ENCODE measurements at places on chromosomes 3 and 15.

- DNase-seq, result peak; percentile 58
Observed at GRCh38 chr15:40894681-40895448, 615 bp downstream of the VPS18 start.

DNA sequence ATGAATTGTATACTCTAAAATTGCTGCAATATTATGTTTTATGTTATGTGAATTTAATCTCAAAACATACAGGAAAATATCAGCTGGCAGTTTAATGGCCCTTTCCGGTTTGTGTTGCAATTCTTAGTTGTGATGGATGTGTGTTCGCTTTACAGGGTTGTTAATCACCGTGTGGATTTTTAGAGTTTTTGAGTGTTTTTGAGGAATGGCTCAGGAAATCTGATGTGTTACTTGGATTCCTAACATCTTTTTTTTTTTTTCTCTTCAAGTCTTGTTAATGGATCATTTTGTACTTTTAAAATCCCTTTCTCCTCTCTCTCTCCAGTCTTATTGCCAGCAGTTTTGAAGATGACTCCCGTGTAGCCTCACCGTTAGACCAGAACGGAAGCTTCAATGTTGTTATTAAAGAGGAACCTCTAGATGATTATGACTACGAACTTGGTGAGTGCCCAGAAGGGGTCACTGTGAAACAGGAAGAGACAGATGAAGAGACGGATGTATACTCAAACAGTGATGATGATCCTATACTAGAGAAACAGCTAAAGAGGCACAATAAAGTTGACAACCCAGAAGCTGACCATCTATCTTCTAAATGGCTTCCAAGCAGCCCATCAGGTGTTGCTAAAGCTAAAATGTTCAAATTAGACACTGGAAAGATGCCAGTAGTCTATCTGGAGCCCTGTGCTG, 35.7 kb downstream of the MGA start:
- DNase-seq, result no peak

- DNase-seq, result no peak
Observed at GRCh38 chr3:108780235-108780634, 23.0 kb upstream of the RETNLB start.

DNA sequence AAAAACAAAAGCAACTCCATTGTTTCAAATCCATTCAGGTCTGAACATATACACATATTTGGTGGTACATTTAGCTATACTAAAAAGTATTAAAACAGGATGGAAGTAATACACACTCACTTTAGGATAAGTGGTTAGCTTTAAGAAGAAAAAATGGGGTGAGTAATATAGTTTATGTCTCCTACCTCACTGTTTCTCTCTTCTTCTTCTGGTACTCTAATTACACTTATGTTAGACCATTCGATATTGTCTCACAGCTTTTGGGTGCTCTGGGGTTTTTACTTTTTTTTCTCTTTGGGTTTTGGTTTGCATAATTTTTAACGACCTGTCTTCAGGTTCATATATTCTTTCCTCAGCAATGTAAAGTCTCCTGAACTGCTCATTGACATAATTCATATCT, 75.4 kb upstream of the AKAP13 start:
- DNase-seq, result no peak

- DNase-seq, result no peak
Observed at GRCh38 chr15:85582131-85583079, 202.0 kb downstream of the AKAP13 start.

GRCh38 chr15:88638626-88639372, at the start of gene ISG20:
TSS of gene ISG20 (plus strand) at chr15:88639016. CDS start at chr15:88639367, 351 bp downstream.
- DNase-seq, result peak; percentile 88

Data from NCI-H1417 (cell line).